Tracheal epithelial cell (primary cell): ENCODE measurements at places on chromosomes 3 and 15. TPM values are rescaled to one million over a fixed set of nuclear protein-coding genes. Genes with fewer than 3 reads are reported as not detected.

Gene ARID3B
- 2.8 and 5.1 TPM in 2 replicates for total RNA-seq

Gene SPINT1
- total RNA-seq: 258 and 274 TPM in 2 replicates

Gene SOX2
- 1.2 and 10.9 TPM in 2 replicates for total RNA-seq

Gene CP
- 0.21 and 0.48 TPM in 2 replicates for total RNA-seq

Gene GALK2
- 40.3 and 54.7 TPM in 2 replicates for total RNA-seq

Gene FILIP1L
- 0.43 and 5.3 TPM in 2 replicates for total RNA-seq

Gene DCLK3
- total RNA-seq: not detected in 2 replicates

Gene CIDEC
- total RNA-seq: not detected in 2 replicates

Gene PIK3CA
- 20.0 and 23.6 TPM in 2 replicates for total RNA-seq

Gene SPSB4
- under 0.01 TPM in 1 of 2 replicates, not detected in the other for total RNA-seq

Gene SLC12A6
- 10.4 and 16.6 TPM in 2 replicates for total RNA-seq

Gene MEGF11
- under 0.01 TPM in 1 of 2 replicates, not detected in the other for total RNA-seq

Gene NTRK3
- total RNA-seq: under 0.01 TPM in 1 of 2 replicates, not detected in the other

Gene WDR53
- 6.4 and 8.2 TPM in 2 replicates for total RNA-seq

Gene FANCD2OS
- not detected in 2 replicates for total RNA-seq

Gene EHHADH
- total RNA-seq: 2.8 and 8.0 TPM in 2 replicates

Gene ACKR4
- 0.24 TPM in 1 of 2 replicates, not detected in the other for total RNA-seq

Gene RAB5A
- 41.8 and 60.7 TPM in 2 replicates for total RNA-seq

Gene IGSF10
- under 0.01 TPM in 1 of 2 replicates, not detected in the other for total RNA-seq

Gene ONECUT1
- total RNA-seq: not detected in 2 replicates

Gene DUT
- 49.2 and 74.7 TPM in 2 replicates for total RNA-seq

Gene UROC1
- total RNA-seq: not detected in 2 replicates

Gene GOLGA6A
- not detected in 2 replicates for total RNA-seq

Gene CLEC3B
- total RNA-seq: not detected in 2 replicates

Gene CDV3
- total RNA-seq: 189 and 238 TPM in 2 replicates

Gene SLC15A2
- 0.96 and 6.2 TPM in 2 replicates for total RNA-seq

Gene CASR
- under 0.01 TPM in 1 of 2 replicates, not detected in the other for total RNA-seq

Gene KATNBL1
- 43.6 and 53.3 TPM in 2 replicates for total RNA-seq

Gene TXNRD3
- total RNA-seq: 12.3 and 15.8 TPM in 2 replicates

Gene CCDC50
- 65.9 and 66.5 TPM in 2 replicates for total RNA-seq

Gene RPL35A
- 563 and 646 TPM in 2 replicates for total RNA-seq

Gene HGD
- total RNA-seq: 3.4 TPM in 1 of 2 replicates, not detected in the other

Gene MNS1
- 0.21 and 0.48 TPM in 2 replicates for total RNA-seq

Gene PLA2G4D
- total RNA-seq: under 0.01 TPM in 1 of 2 replicates, not detected in the other

Gene RHOV
- total RNA-seq: 11.7 and 17.8 TPM in 2 replicates

Gene DNAH1
- total RNA-seq: 0.85 and 0.96 TPM in 2 replicates

Gene AEN
- 36.7 and 55.9 TPM in 2 replicates for total RNA-seq

Gene GOLGA8S
- not detected in 2 replicates for total RNA-seq

Gene DAZL
- not detected in 2 replicates for total RNA-seq

Gene SERPINI2
- not detected in 2 replicates for total RNA-seq

Gene CELSR3
- 1.4 and 3.4 TPM in 2 replicates for total RNA-seq

Gene CYB561D2
- 17.1 and 28.4 TPM in 2 replicates for total RNA-seq

Gene UBR1
- 19.5 and 19.6 TPM in 2 replicates for total RNA-seq

Gene WDR76
- 3.6 and 7.5 TPM in 2 replicates for total RNA-seq

Gene EFCAB12
- under 0.01 TPM in 1 of 2 replicates, not detected in the other for total RNA-seq

Gene RETNLB
- not detected in 2 replicates for total RNA-seq

Gene GP9
- not detected in 2 replicates for total RNA-seq
